Endodermal cell (in vitro differentiated cells): ENCODE measurements at places on chromosomes 2 and 18. TPM values are rescaled to one million over a fixed set of nuclear protein-coding genes. Genes with fewer than 3 reads are reported as not detected.

Gene RAPGEF4
- total RNA-seq: 0.77 and 0.88 TPM in 2 replicates

Gene FER1L5
- 0.92 to 1.7 TPM (median 1.6 TPM) in 3 replicates for total RNA-seq

Gene BBS5
- 5.9 to 7.1 TPM (median 6.5 TPM) in 3 replicates for total RNA-seq

- DNase-seq: no peak
These were observed 6.2 kb upstream of the POU3F3 start for GRCh38 chr2:104847586-104848160.

GRCh38 chr2:9110346-9110884 lies 96.2 kb upstream of the ASAP2 start:
- peak; percentile 77 for DNase-seq

DNA sequence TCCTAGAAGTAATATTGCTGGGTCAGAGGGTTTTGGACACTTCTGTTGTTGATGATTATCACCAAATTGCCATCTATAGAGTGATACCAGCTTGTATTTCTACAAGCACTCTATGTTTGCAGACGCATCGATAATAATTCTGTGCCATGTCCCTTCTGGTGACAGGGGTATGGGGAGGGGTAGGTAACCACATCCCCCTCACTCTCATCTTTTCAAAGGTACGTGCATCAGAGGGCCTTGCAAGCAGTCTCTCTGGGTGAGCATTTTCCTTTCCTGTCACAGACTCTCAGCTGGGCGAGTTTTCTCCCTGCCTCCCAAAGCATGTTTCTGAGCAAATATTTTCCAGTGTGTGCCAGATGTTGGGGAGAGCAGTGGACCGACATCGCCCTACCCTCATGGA lies 98.0 kb downstream of the SMAD7 start:
- DNase-seq: no peak

DNA sequence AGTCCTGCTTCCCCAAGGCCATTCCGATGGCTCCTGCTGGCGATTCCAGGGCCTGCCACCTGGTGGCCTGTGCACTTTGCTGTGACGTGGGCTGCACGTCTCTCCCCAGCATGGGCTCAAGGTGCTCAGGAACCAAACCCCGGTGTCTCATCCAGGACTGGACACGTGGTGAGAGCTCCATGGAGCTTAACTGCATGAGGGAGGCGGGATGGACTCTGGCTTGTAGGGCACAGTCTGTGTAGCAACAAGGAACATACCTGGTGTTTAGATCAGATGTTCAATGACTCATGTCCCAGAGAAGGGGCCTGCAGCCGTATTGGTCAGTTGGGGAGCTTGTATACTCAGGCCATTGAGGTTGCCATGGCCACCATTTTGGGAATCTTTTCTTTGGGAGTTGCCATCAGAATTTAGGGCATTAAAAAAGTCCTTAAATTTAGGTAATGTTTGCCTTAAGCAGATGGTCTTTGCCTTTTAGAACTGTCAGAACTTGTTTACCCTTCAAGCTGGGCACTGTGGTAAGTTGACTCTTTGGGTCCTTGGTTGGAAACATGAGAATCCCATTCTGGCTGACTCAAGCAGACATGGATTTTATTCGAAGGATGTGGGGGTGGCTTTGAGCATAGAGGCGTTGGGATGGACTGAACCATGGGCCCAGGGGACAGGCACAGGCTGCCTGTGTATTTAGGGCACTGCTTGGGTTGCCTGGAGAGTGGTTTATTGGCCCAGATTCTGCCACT lies 21.0 kb downstream of the AGAP1 start:
- DNase-seq: peak; percentile 68
